ENCODE measurements at places on chromosomes 12 and 14.

DNA sequence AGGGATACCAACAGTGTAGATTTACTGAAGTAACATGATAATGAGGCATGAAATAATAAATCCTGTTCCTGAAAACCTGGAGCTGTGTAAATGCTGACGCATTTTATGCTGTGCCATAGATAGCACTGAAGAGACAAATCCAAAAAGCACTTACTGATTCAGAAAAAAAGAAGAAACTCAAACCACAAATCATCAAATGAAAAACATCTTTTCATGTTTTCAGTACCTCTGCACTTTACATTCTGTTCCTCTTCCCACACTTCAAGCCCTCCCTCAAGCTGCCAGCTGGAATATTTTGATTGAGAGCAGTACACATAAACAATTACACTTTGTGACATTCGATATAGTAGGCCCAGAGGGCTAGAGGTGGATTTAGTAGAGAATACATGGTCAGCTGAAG is 362.3 kb downstream of the NAV3 start:
- peak; percentile 43 for DNase-seq

- no peak for DNase-seq
Measured at GRCh38 chr14:104624939-104625338, 20.4 kb upstream of the TMEM179 start.

GRCh38 chr14:50344116-50344775 is 32.1 kb downstream of the DMAC2L start:
- DNase-seq, result peak; percentile 18

DNA sequence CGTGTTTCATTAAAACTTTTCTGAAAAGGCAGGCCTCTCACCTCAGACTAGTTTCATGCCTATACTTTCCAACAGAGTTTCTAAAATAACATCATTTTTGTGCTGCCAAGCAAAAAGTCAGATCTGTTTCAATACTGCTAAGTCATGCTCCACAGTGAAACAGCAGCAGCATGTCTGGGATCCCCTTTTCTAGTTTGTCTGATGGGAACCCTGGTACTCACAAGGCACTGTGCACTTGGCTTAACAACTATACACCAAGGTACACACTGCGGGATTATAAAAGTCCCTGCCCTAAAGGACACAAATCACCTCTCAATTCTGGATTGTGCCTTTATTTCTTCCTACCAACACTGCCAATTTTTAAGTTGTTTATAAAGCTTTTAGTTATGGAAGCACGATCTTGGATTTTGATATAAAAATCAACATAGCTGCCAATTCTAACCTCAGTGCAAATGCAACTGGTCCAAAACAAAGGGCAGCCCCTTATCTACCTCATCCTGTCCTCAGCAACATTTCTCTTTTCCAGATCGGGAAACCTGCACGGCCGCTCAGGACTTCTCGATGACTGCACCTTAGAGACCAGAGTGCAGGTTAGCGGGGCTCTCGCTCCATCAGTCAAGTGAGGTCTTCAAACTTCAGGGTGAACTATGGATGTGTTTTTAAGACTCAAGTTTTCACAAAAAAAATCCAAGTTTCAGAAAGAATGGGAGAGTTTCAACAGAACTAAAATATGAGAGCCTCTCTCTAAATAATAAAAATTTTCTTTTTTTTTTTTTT is 1.7 kb upstream of the EIF5 start:
- no peak for DNase-seq

- DNase-seq, result no peak
Measured at GRCh38 chr12:130127912-130128789, 34.1 kb upstream of the FZD10 start.

DNA sequence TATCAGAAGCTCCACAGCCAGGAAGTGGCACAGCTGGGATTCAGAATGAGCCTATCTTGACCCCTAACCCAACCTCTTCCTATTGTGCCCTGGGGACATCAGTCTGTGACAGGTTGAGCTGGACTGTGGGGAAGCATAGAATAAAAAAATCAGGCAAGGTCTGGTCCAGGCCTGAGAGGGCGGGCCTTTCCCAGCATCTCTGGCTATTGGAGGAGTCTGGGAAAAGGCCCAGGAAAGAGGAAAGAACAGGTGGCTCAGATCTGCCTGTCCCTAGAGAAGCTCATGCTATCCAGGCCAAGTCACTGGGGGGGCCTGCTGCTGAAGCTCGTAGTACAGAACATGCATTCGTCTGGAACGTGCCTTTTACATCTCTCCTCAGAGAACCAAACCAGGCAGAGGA is 100.5 kb downstream of the PPM1H start:
- no peak for DNase-seq

GRCh38 chr12:50403001-50403440 is 2.3 kb downstream of the LARP4 start:
- DNase-seq, result no peak

DNA sequence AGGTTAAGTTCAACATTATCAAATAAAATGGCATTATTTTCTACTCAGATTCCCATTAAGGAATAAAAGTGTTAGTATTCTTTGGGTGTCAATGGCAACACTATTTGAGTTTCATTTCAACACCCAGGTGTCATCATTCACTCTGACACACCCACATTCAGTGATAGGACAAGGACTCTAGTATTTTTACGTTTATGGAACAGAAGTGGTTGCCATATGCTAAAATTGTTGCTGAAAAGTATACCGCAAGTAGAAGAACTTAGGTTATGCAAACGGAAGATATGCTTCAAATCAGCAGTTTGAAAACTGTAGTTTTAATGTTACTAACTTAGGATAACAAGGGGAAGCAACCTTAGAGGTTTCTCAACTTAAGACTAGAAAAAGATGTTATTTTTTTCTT is 20.0 kb upstream of the SGPP1 start:
- no peak for DNase-seq

GRCh38 chr12:131312793-131313545 is 359.3 kb downstream of the ADGRD1 start:
- no peak for DNase-seq

GRCh38 chr12:53505555-53506449 is 1.5 kb downstream of the NPFF start:
- DNase-seq, result no peak

All from fibroblast of villous mesenchyme (primary cell).